ENCODE measurements at places on chromosomes 4 and X. TPM values are rescaled to one million over a fixed set of nuclear protein-coding genes. Genes with fewer than 3 reads are reported as not detected.
A peak's percentile ranks its signal among the peaks of the same experiment; 100 is the strongest.

The MAGED4 gene
- total RNA-seq, result 143 TPM

GRCh38 chrX:124405868-124406267, 59.5 kb downstream of the SH2D1A start:
- no peak overlapping the region for H3K27ac ChIP-seq
- H3K4me3 ChIP-seq, result no peak overlapping the region
- no peak for DNase-seq
- peaks cover 13% of the 10 kb centered on the region for H3K36me3 ChIP-seq
- no peaks in the 10 kb centered on the region for H3K27me3 ChIP-seq

- no peak overlapping the region for H3K4me3 ChIP-seq
- H3K4me1 ChIP-seq, result peaks cover 14% of the 10 kb centered on the region
- H3K36me3 ChIP-seq, result peaks cover 15% of the 10 kb centered on the region
- no peak for DNase-seq
Measured at GRCh38 chr4:1471443-1472147, 65.4 kb upstream of the NKX1-1 start.

- H3K27me3 ChIP-seq, result no peaks in the 10 kb centered on the region
- peak within 1 kb of the TSS; percentile 87 for H3K4me3 ChIP-seq
- peaks cover 55% of the 10 kb centered on the region for H3K4me1 ChIP-seq
Measured at GRCh38 chr4:185811509-185812364, at the start of gene SORBS2. SORBS2 (minus strand) TSS chr4:185812194; CDS start chr4:185690571, 121,623 bp downstream.
